ENCODE measurements at places on chromosomes 4 and X.

DNA sequence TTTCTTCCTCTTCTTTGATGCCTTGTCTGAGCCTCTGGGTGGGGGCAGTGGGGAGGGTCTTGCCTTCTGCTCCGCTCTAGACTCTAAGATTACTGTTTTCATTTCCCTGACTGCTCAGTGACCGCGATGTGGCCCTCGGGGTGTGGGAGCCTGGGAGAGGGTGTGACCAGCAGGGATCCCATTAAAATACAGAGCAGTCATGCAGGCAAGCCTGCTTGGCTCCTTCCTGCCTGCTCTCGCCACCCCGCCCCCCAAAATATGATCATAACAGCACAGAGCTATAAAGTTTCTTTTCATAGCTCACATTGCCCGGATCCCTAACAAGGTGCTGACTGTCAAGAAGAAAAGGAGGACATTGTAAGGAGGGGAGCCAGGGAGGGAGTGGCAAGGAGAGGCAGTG lies 332.9 kb downstream of the RAB28 start:
- DNase-seq: no peak

- no peak for DNase-seq
Measured at GRCh38 chr4:73019462-73020047, 50.0 kb downstream of the COX18 start.

DNA sequence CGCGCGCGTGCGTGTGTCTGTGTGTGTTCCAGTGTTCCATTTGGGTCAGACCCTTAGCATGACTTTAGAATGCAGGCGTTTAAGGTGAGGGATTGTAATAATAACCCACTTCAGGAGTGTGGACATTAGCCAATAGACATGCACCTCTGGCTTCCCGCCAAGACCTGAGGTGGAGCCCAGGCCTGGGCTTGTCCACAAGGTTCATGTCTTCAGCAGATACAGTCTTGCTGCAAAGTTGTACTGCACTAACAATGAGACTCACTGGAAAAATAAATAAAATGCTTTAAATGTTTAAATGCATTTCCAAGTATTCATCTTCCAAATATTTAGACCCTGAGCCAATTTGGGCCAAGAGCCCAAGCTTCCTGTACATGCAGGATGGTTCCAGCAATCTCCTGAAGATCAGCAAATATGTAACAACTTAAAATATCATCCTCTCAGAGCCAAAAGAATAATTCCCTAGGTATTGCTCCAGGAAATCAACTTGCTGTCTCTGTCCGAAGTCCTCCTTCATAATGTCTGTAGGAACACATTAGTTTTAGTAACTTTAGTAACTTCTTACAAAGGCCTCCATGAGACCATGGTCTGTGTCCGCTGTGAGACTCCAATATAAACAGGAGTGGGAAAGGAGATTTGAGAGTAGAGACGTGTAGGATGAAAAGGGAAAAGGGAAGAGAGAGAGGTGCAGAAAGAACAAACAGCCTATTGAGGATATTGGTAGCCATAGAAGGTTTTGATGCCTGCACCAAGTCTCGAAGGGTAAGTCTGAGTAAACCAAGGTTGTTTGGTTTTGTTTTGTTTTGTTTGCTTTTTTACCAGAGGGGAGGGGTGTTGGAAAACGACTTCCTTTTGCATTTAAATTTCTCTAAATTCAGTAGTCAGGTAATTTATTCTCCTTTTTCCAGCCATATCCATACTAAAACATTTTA lies 98.5 kb upstream of the KLF3 start:
- no peak for DNase-seq

- no peak for DNase-seq
Measured at GRCh38 chr4:162274354-162274753, 110.6 kb upstream of the FSTL5 start.

- no peak for DNase-seq
Measured at GRCh38 chr4:14025111-14025510, 397.6 kb upstream of the BOD1L1 start.

- no peak for DNase-seq
Measured at GRCh38 chr4:100907465-100908454, 389.9 kb upstream of the EMCN start.
